ENCODE measurements at places on chromosomes 16 and 17. TPM values are rescaled to one million over a fixed set of nuclear protein-coding genes. Genes with fewer than 3 reads are reported as not detected.

The ITGAX gene
- total RNA-seq = 62.1 TPM

The PLA2G10 gene
- not detected for total RNA-seq

The CD300E gene
- total RNA-seq = not detected

- DNase-seq = no peak
Observed at GRCh38 chr17:49680314-49680713, 2.4 kb upstream of the SPOP start.

DNA sequence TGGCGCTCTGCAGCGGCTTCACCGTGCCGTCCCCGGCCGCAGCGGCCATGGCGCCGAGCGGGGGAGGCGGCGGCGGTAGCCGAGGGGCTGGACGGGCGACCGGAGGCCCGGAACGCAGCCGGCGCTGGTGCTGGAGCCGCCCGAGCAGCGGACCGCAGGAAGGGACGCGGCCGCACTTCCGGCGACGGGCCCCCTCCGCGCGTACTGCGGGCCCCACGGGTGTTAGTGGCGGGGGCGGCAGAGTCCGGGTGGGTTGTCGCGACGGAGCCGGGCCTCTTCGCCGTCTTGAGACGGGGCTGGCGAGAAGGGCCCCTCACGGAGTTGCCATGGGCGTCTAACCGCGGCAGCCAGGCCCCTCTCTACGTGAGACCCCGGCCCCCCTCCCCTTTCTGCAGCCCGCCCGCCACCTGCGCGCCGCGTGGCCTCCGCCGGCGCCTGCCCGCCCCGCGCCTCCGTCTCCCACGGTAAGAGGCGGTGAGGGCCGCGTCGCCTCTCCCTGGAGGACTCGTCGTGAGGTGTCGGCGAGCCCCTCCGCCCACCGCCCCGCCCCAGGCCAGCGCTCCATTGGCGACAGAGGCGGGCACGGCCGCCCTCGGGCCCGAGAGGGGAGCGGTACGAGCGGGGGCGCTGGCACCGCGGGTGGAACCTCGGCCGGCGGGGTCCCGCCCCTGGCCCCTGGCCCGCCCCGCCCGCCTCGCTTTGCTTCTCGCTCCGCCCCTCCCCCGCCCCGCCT lies at the start of the genes VPS9D1 and ZNF276:
TSS of gene VPS9D1 (minus strand) at position 86 of the 733 bp plus-strand sequence. CDS start at position 49, 37 bp downstream.
TSS of gene ZNF276 (plus strand) at position 725 of the 733 bp plus-strand sequence. CDS start 104 bp downstream, outside the sequence.
- DNase-seq = peak; percentile 87

DNA sequence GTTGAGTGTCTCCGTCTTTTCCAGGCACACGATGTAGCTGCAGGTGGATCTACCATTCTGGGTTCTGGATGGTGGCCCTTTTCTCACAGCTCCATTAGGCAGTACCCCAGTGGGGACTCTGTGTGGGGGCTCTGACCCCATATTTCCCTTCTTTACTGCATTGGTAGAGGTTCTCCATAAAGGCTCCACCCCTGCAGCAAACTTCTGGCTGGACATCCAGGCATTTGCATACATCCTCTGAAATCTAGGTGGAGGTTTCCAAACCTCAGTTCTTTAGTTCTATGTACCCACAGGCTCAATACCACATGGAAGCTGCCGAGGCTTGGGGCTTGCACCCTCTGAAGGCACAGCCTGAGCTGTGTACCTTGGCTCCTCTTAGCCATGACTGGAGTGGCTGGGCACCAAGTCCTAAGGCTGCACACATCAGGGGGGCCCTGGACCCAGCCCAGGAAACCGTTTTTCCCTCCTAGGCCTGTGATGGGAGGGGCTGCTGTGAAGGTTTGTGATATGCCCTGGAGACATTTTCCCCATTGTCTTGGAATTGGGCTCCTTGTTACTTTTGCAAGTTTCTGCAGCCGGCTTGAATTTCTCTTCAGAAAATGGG lies 14.0 kb downstream of the ABCC1 start:
- no peak for DNase-seq

Data from natural killer cell treated with Interleukin-12 subunit alpha and Interleukin-12 subunit beta and Interleukin-15 and Interleukin-18, amount 100 ng/mL, for 72 hours (primary cell).